NK-92 treated with Interleukin-12 subunit alpha and Interleukin-12 subunit beta, amount 100 ng/mL, for 24 hours (cell line): ENCODE measurements at places on chromosomes 1 and 21.

- no peak for DNase-seq
Observed at GRCh38 chr1:43387976-43388599, 1.5 kb downstream of the MED8 start.

- no peak for DNase-seq
Observed at GRCh38 chr1:233603478-233603877, 10.4 kb upstream of the KCNK1 start.

- no peak for DNase-seq
Observed at GRCh38 chr1:6985549-6986276, 200.5 kb downstream of the CAMTA1 start.

- DNase-seq, result no peak
Observed at GRCh38 chr1:68319907-68320306, 87.6 kb upstream of the WLS start.

DNA sequence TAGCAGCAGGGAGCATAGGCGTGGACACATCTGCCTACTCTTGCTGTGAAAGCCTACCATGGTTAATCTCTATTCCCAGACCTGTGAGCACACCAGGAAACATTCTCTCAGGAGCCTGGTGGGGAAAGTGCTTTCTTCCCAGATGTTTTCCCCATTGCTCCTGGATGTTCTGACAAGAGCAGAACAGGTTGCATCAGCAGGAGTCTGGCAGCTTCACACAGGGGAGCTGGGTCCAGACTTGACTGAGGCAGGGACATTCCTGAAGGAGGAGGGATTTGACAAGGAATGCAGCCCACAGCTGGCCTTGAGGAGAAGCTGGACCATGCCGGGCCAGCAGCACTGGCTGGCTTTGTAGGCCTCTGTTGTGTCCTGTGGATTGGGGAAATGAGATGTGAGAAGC lies 21.0 kb upstream of the ARTN start:
- no peak for DNase-seq

DNA sequence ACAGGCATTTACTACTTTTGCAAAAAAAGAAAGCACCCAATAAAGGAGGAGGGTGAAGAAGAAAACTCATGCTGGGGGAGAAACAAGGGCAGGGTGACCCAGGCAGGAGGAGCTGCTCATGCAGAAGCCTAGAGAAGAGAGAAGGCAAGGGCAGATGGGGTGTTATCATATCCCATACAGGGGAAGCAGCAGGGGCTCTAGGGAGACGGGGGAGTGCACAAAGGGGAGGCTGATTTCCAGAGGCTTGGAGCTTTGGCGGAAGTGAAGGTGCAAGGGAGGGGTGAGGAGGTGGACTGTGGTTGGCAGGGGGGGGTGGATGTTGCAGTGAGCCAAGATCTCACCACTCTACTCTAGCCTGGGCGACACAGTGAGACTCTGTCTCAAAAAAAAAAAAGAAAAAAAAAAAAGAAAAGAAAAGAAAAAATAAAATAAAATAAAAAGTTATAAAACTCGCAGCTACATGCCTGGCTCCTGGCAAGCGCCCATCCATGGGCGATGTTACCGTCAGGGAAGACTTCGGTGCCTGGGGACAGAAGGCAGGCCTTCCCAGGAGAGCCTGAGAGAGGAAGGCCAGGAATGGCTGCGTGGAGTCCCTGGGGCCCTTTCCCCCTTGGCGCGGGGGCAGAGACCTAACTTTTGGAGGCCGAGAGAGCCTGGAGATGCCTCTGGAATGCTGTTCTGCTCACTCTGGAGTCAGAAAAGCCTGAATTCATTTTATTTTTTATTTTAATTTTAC lies 3.3 kb upstream of the FCN3 start:
- DNase-seq, result no peak

- DNase-seq, result no peak
Observed at GRCh38 chr1:223417444-223417843, 24.2 kb downstream of the CCDC185 start.

GRCh38 chr1:6148497-6149241 lies 31.5 kb downstream of the CHD5 start:
- no peak for DNase-seq

GRCh38 chr1:236395230-236395946 lies 1.3 kb downstream of the EDARADD start:
- no peak for DNase-seq

- DNase-seq, result no peak
Observed at GRCh38 chr1:68429233-68429808, 20.4 kb downstream of the RPE65 start.

DNA sequence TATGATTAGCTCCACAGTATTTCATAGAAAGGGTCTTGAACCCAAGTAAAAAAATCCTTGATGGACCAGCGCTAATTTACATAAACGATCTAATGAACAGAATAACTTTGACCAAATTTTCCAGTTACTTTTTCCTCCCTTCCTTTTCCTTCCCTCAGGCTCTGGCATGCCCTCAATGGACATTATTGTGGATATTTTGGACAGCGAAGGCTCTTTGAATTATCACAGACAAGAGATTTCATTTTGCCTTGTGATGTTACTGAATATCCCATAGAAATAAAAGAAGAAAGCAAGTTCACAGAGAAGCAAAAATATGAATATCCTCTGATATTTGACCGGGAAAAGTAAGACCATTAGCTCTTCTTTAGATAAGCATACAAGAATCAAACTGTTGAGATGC lies 60.3 kb upstream of the EXO1 start:
- no peak for DNase-seq

DNA sequence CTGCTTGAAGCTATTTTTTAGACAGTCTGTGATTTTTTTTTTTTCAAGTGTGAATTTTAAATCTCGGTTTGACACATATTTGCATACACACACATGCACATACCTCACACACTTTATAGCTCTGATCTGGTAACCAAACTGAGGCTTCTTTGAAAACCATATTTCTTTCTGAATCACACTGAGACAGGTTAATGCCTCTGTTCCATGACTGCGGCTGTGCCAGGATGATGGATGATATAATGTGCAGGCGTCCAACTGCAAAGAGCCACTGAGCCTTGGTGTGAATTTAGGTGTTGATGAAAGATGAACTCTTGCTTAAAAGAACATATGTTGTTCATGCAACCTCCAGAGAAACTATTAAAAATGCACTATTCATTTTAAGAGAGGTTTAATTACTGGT lies 504.0 kb upstream of the OLFM3 start:
- no peak for DNase-seq

DNA sequence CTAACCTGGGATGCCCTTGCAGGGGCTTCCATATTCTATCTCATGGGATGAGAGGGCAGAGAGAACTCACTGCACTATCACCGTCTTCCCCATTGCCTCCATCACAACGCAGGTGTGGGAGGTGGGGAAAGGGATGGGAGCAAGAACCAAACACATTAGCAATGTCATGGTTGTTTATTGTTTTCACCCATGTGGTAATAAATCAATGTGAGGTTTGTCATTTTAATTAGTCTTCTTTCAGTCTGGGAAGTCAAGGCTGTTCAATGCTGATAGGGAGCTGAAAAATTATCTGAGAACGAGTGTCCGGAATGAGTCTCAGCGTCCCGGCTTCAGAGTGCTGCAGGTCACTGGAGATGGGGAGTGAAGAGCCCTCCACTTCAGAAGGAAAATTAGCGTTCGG lies 268.5 kb downstream of the DUSP10 start:
- DNase-seq, result no peak

DNA sequence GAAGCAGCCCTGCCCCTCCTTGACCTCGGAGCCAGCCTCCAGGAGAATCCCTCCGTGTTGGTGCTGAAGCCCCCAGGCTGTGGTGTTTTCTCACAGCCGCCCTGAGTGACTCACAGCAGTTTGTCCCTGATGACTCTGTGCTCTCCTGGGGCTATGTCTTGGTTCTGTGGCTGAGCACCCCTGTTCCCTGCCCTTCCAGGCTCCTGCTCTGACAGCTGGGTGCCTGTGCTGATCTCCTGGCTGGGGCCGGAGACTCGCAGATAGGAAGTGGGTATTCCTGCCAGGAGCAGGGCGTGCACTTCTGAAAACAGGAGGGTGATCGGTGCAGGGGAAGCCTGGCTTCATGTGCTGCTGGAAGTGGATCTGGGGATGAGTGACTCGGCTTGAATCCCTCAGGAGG lies 34.5 kb downstream of the POFUT2 start:
- DNase-seq, result no peak

GRCh38 chr1:94970783-94971182 lies 43.9 kb upstream of the CNN3 start:
- DNase-seq, result no peak

DNA sequence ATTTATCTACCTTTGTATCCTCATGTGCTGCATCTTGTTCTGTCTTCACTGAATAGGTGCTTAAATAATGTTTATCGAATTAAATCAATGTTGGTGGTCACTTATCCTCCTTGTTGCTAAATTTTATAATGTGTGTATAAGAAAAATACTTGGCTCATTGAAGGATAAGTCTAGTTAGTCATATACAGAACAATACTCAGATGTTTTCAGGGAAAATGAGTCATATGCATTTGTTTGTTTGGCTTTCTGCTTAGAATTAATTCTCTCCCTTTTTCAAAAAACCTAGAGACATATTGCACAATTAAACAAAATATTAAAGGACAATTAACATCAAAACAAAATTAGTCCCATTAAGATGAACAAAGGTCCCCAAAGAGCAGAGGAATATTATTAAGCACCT lies 89.0 kb downstream of the UBE2U start:
- no peak for DNase-seq

- DNase-seq, result no peak
Observed at GRCh38 chr1:113255720-113256347, 134.5 kb upstream of the MAGI3 start.

DNA sequence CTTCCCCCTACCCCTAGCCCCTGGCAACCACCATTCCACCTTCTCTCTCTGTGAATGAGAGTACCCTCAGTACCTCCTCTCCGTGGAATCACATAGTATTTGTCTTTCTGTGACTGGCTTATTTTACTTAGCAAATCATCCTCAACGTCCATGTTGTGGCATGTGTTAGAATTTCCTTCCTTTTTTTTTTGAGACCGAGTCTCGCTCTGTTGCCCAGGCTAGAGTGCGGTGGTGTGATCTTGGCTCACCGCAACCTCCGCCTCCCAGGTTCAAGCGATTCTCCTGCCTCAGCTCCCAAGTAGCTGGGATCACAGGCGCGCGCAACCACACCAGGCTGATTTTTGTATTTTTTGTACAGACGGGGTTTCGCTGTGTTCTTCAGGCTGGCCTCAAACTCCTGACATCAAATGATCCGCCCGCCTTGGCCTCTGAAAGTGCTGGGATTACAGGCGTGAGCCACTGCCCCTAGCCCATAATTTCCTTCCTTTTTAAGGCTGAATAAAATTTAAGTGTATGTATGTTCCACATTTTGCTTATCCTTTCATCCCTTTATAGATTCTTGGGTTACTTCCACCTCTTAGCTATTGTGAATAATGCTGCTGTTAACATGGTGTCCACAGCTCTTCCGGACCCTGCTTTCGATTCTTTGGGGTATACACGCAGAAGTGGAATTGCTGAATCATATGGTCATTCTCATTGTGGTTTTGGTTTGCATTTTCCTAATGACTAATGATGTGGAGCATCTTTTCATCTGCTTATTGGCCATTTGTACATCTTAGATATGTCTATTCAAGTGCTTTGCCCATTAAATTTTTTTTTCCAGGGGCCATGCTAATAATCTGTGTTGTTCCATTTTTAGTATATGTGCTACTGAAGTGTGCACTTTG lies 32.3 kb downstream of the ERRFI1 start:
- DNase-seq, result no peak

GRCh38 chr1:181086091-181086490 lies 2.4 kb upstream of the IER5 start:
- DNase-seq, result no peak

GRCh38 chr1:245956225-245956624 lies 550.9 kb downstream of the SMYD3 start:
- peak; percentile 24 for DNase-seq

DNA sequence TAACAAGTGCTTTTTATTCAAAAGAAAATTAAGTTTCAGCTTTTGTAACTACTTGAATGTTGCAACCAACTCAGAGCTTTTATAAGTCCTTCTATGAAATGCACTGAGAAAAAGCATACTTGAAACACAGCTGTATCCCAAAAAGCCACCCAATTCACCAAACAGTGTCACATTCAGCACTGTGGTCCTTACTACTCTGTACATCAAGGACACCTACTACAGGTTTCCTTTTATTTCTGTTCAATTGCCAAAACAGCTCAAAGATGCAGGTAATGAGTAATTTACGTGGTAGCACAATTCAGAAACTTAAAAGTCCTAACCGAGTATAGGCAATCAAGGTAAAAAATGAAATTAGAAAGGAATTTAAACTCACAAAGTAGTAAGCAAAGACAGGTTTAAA lies 2.5 kb downstream of the EIF4G3 start:
- DNase-seq, result no peak

DNA sequence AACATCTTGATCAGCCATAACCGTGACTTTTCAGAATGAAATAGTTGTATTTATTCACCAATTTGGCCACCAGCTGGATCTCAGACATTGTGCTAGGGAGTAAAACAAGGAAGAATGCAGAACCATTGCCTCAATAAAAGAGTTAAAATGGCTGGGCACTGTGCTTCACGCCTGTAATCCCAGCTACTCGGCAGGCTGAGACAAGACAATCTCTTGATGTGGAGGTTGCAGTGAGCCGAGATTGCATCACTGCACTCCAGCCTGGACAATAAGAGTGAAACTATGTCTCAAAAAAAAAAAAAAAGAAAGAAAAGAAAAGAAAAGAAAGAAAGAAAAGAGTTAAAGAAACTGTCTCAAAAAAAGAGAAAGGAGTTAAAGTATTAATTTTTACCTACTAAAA lies 199.5 kb downstream of the TPR start:
- no peak for DNase-seq

DNA sequence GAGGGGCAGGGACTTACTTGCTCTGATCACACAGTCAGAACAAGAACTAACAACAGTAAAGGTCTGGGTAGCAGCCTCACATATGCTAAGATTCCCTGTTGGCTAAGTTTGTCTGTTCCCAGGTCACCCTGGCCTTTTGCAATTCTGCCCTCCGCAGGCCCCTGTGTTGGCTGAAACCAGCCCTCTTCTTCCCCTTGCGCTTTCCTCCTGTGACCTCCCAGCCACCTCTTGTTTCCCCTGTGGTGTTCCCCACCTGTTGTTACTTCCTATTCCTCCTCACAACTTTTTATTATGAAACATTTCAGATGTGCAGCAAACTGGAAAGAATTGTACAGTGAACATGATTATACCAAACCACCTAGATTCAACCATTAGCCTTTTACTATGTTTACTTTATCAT lies 23.4 kb downstream of the MAPKAPK2 start:
- no peak for DNase-seq

DNA sequence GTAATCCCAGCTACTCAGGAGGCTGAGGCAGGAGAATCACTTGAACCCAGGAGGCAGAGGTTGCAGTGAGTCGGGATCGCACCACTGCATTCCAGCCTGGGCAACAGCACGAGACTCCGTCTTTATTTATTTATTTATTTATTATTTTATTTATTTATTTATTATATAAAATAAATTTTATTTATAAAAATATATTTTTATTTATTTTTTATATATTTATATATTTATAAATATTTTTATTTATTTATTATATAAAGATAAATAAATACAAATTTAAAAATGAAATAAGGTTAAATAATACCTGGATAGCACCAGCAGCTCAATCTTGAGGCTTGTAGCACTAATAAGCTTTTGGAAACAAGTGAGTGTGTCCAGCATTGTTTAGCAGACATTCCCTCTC lies 40.9 kb upstream of the SIM2 start:
- no peak for DNase-seq
